ENCODE measurements at places on chromosomes 4 and X. TPM values are rescaled to one million over a fixed set of nuclear protein-coding genes. Genes with fewer than 3 reads are reported as not detected.

GRCh38 chr4:98293104-98293887 lies 32.1 kb downstream of the RAP1GDS1 start:
- no peak for DNase-seq

DNA sequence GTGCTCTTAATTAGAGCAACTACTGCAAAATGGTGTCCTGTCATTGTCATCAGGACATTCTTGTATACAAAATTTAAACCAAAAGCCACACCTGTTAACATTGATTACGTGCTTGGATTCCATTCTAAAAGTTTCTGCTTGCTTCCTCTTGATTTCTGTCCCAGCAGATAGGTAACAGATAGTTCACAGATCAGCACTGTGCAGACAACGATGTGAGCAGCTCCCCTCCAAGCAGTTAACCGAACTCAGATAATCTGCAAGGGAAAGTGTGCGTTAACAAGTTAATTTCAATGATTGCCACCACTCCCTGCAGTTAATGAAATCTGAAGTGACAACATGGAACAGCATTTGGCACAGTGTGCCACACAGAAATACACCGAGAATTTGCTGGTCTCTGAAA lies 54.4 kb upstream of the RELL1 start:
- DNase-seq = no peak

GRCh38 chrX:147468600-147468999 lies 443.1 kb upstream of the FMR1 start:
- DNase-seq = no peak

GRCh38 chr4:95159384-95159783 lies 389.4 kb downstream of the UNC5C start:
- DNase-seq = no peak

DNA sequence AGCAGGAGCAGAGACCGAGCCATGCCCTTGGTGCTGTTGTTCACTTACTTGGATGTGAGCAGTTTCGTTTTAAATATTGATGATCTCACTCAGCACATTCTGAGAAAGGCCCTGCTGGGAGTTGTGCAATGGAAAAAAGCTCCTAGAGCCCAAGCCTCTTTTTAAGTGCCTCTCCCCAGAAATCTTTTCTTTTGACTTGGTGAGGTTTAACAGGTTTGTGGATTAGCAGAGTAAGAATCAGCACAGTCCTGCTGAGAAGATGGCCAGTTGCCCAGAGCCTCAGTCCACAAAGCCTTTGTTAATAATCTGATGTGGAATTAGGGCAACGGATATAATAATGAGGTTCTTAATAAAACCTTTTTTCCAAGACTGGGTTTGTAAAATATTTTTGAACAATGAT lies 157.5 kb upstream of the ATP6AP2 start:
- DNase-seq = no peak

GRCh38 chrX:123749643-123750042 lies 16.8 kb upstream of the THOC2 start:
- DNase-seq = no peak

DNA sequence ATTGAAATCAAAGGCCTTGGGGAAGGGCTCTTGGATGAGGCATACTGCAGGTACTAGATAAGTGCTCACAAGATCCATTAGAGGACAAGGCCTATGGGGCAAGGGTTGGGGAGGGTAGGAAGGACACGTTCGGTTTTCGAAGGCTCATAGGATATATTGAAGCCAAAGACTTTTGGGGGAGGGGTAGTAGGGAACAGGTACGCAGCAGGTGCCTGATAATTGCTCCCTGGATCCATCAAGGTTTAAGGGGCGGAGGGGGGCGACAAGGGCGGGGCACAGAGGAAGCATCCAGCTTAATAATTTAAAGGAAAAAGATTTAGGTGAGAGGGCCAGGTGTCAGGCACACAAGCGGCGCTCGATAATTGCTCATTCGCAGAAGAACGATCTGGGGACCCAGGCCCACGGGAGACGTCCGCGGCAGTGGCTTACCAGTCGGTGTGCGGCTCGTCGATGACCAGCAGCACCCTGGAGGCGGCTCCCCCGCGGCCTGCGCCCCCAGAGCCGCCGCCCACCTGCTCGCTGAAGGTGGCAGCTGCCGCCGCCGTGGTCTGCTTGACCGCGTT lies 653 bp downstream of the SYN1 start:
- no peak for DNase-seq

GRCh38 chr4:96035727-96036126 lies 195.8 kb downstream of the PDHA2 start:
- DNase-seq = no peak

- DNase-seq = no peak
These were observed 10.5 kb downstream of the SLIT2 start for GRCh38 chr4:20262221-20262620.

DNA sequence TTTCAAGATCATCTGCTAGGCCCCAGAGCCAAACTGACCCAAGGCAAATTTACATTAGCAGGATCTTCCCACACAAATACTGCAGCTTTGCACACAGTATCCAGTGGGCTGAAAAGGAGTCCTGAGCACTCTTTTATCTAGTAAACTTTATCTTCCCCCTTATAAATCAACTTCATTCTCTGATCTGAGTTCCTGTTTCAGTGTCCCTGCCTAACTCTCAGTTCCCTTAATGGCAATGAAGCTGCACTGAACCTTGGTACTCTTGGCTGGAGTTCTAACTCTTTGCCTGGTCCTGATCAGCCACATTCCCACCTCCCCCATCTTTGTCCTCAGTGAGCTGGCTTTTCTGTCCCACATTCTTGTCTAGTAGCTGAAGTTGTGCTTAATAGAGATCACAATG lies 37.4 kb downstream of the EDA2R start:
- DNase-seq = no peak

GRCh38 chr4:147550626-147551246 lies 66.5 kb upstream of the TMEM184C start:
- DNase-seq = no peak

DNA sequence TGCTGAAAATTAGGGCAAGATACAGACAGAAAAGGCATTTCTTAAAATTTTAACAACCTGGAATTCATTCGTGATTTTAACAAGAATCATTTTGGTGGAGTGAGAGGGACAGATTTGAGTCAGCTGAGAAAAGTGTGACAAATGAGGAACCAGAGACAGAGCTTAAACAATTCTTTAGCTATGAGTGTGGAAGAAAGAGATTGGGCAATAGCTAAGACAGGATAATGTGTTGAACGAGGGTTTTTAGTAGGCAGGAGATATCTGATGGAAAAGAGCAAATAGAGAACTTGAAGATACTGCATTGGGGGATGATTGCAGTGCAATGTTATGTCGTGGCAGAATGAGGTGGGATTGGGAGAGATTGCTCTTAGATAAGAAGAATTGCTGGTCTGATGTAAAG lies 164.2 kb upstream of the SPRY1 start:
- no peak for DNase-seq

GRCh38 chr4:855880-856224 lies 29.9 kb upstream of the CPLX1 start:
- no peak for DNase-seq

- DNase-seq = no peak
These were observed 1.6 kb downstream of the RAB33A start for GRCh38 chrX:130173190-130173895.

GRCh38 chr4:22488106-22488505 lies 27.8 kb downstream of the ADGRA3 start:
- DNase-seq = no peak

DNA sequence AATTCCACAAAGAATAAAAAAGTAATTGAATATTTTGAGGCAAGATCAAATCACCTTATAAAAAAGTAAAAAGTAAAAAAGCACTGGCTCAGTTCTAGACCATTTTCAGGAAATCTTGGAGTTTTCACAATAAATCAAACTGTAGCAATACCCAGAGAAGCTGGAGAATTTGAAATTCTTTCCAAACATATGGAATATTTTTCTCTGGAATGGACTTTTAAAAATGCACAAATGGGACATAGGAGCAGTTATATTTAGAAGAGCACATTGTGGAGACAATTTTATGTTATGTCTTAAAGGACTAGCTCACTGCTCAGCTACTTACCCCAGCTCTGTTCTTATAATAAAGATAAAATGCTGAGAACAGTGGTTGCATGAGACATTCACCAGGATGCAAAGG lies 211.9 kb upstream of the KIT start:
- no peak for DNase-seq

DNA sequence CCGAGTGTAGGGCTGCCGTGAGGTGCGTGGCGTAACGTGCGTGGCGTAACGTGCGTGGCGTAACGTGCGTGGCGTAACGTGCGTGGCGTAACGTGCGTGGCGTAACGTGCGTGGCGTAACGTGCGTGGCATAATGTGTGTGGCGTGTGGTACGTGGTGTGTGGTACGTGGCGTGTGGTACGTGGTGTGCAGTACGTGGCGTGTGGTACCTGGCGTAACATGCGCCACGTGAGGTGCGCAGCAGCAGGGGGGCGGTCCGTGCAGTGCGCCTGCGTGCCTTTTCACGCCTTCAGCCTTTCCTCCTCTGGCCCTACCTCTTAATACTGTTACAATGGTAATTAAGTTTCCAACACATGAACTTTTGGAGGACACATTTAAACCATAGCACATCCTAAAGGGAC lies at the start of gene TFDP3:
Gene TFDP3 (minus strand): TSS at position 26 of the 400 bp plus-strand sequence. CDS start 95 bp downstream, outside the sequence.
- DNase-seq = no peak

DNA sequence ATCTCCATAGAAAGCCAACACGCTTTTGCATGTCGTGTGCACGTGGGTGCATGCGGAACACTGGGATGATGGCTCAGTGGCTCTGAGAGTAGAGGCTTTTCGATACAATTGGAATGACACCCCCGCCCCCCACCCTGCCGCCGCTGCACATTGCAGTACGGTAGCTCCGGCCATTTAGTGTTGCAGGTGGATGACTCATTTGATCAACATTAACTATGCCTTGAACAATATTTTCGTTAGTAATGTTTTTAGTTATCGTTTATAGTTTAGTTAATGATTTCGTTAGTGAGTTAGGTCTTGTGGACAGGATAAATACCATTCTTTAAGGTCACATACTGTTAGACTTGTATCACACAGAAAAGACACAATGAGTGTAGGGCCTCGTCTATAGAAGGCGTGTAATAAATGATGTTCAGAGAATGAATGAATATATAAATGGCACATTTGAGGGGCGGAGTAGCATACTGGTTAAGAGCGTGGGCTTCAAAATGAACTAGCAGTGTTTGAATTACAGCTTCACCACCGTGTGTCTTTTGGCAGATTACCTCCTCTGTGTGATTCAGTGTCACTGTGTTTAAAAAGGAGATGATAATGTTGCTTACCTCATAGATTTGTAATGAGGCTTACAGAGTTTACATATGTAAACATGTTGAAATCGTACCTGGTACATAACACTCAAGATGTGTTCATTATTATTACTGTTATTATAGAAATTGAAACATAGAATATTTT lies 67.2 kb upstream of the TENM3 start:
- no peak for DNase-seq

DNA sequence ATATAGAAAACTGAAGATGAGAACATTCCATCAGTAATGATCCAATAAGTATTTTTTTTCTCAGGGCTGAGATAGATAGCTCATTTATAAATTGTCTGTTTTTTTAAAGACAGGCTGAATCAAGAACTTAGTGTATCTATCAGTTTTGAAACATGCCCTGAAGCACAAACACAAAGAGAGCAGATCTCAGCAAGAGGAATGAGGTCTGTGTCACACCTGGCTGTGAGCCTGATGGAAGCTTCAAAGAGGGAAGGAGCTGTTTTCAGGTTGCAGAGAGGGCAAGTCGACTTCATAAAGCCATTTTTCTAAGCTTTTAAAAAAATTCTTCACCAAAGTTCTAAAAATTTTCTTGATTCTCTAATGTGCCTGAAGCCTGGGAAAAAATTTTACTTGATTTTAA lies 434.9 kb downstream of the PDGFC start:
- DNase-seq = no peak

DNA sequence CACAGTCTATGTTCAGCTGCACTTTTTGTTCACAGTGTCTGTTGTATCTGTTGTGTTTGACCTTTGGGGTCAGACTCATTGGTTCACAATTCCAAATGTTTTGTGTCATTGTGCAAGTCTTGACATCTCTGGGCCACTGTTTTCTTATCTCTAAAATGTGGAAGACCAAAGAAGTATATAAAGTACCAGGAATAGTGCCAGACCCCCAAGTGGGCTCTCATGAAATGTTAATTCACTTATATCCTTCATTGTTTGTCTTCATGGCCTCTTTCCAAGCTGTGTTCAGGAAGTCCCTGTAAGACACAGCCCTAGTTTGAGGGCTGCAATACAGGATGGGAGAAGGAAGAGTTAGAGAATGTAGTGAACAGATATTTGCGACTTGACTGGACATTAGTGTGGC lies 468.3 kb upstream of the BOD1L1 start:
- no peak for DNase-seq

DNA sequence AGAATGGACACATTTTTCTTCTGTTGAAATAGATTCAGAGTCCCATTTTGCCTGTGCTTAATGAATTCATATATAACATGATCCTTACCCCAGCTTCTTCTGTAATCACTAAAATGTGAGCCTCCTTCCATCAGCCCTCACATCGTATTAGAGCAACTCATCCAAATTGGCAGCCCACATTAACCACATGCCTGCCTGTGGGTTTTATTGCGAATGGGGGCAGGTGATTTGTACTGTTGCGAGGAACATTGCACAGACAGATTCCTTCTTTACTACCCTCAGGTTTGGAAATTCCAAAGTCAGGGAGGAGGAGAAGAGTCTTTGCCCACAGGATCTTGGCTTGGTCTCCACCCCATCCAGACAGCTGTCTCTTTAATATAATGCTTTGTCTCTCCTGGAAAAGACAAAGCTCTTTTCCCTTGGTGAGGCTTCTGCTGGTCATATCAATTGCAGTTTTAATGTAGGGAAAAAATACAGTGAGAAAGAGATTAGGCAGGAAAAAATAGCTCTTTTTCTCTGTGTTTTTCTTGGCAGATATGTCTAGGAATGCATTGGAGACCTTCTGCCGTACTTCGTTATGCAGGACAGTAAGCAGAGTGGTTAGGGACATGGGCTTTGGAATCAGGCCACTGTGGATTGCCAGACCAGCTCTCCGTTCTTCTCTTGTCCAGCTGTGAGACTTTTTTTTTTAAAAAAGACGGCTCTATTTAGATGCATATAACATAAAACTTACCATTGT lies 371.2 kb downstream of the AFF2 start:
- DNase-seq = no peak

GRCh38 chr4:168604496-168605373 lies 107.9 kb downstream of the PALLD start:
- no peak for DNase-seq

GRCh38 chr4:113212613-113213012 lies 163.2 kb downstream of the ANK2 start:
- DNase-seq = no peak

The RTL9 gene
- polyA plus RNA-seq = 0.24 TPM

The TRPC5OS gene
- polyA plus RNA-seq = 0.06 TPM

The ADAD1 gene
- polyA plus RNA-seq = not detected

The RHOXF2 gene
- polyA plus RNA-seq = not detected

The GDI1 gene
- polyA plus RNA-seq = 132 TPM

The TRIM61 gene
- polyA plus RNA-seq = 3.6 TPM

The AFP gene
- polyA plus RNA-seq = 972 TPM

The ANK2 gene
- 53.4 TPM for polyA plus RNA-seq

Measured in right renal pelvis (tissue), 4 donors.